ENCODE measurements at places on chromosomes 2 and 18.

DNA sequence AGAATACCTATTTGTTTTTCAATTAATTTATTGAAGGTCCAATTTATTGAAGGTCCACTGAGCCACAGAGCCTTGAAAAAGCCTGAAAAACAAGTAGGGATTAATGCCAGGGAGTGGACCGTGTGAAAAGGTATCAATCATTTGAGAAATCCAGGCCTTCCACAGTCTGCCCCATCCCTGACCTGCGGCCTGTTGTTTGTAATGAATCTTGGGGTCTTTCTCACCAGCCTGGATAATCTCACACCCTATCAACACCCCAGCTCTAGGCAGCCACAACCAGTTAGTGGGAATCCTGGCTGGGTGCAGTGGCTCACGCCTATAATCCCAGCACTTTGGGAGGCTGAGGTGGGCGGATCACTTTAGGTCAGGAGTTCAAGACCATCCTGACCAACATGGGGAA, 47.8 kb downstream of the TNFRSF11A start:
- no peak for DNase-seq

DNA sequence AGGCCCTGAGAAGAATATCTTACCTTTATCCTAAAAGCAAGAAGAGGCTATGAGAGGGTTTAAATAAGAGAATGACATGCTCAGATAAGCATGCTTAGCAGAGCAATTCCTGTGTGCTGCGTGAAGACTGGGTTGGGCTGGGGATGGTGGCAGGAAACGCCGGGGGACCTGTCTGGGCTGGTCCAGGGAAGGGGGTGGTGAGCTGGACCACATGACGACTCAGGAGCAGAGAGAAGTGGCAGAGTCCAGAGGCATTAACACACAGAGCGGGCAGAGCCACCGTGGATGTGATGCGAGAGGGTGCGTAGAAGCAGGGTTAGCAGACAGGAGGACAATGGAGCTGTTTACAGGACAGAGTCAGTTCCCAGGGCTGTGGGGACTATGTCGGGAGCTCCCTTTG, 84.5 kb downstream of the ZBTB7C start:
- DNase-seq, result no peak

- DNase-seq, result no peak
Observed at GRCh38 chr2:222992137-222992536, 59.9 kb upstream of the KCNE4 start.

DNA sequence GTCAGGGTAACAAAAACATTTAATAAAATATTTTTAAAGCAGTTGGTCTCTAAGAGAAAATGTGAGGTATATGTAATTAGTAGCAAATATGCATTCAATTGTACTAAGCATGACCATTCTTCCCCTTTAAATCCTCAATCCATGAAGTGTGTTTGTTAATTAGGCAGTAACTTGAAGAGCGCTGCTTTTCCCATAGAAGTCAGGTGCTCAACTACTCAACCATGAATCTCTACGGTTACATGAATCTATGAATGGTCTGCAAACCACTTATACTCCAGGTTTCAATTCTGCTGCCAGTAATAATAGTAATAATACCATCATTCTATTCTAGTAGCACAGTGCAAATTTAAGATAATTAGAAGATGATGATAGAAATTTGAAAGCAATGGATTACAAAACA, 55.8 kb downstream of the SLC8A1 start:
- no peak for DNase-seq

GRCh38 chr18:24993628-24994027, 358.3 kb downstream of the ZNF521 start:
- no peak for DNase-seq

DNA sequence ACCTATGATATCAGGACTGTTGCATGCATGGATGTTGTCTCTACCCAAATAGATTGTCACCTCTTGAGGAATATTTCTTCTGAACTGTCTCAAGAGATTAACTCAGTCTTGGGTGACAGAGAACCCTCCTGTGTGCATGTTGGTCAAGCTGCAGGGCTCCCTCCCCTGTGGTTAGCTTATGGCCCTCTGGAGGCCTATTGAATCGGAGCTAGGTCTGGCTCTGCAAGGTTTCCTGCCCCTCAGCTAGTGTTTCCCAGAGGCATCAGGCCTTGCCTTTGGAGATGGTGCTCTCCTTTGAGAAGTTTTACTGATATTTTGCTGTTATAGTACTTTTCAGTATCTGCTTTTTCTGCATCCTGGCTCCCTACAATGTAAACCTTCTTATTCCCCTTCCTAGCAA, 769.2 kb upstream of the FAM98A start:
- no peak for DNase-seq

GRCh38 chr2:101306410-101306809, 2.1 kb downstream of the RNF149 start:
- DNase-seq, result no peak

DNA sequence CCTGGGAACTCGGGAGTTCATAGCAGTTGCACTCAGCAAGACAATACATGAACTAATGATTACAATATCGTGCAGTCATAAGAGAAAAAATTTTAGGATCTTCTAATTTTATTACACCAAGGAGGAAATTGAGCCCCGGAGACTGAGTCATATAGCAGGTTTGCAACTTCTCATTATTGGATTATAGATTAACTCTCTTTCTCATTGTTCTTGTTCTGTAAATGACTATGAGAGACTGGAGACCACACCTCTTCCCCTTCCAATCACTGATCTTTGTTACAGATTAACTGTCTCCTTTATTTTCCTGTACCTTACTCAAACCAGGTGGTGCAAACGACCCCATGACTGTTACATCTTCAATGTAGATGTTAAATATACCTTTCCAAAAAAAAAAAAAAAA, 435.8 kb upstream of the DDX18 start:
- DNase-seq, result no peak

GRCh38 chr2:14941151-14941631, 308.7 kb downstream of the LRATD1 start:
- no peak for DNase-seq

DNA sequence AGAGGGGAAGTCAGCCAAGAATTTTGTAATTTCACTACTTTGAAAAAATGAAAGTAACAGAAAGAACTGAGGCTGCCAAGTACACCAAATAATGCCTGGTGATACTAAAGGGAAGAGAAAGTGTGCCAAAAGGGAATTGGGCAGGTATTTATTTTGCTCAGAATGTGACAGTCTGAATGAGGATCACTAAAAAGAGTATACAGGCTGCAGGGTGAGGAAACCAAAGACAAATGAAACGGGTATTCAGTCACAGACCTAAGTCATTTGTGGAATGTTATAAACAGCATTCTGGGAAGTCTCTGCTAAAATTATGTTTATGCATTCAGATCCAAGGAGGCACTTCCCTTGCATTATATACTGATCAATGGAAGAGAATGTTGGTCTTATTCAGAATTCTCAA, 418.6 kb upstream of the SLC39A10 start:
- no peak for DNase-seq

DNA sequence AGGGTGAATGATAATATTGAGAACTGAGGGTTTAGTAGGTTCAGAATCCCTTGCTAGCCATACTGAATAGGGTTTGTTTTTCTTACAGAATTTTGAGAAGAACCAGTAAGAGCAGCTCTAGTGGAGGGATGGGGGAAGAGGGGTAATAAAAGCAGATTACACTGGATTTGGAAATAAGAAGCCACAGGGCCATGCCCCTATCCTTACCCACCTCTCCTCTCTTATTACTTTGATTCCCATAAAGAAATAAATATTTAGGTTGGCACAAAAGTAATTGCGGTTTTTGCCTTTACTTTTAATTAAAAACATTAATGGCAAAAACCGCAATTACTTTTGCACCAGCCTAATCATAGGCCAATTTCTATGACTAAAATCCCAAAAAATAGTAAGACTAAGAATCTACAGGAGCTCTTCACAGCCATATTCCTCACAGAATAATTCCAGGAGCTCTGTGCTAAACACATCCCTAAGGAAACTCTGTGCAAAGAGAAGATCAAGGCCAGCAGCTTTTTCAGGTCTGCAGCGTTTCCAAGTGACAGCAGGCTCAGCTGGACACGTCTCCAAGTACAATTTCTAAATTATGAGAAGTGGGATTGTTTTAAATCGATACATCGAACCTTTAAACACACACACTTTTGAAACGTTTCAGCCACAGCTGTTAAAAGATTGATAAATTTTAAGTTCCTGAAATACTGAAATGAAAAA, 58.4 kb upstream of the RTN4 start:
- DNase-seq, result no peak

DNA sequence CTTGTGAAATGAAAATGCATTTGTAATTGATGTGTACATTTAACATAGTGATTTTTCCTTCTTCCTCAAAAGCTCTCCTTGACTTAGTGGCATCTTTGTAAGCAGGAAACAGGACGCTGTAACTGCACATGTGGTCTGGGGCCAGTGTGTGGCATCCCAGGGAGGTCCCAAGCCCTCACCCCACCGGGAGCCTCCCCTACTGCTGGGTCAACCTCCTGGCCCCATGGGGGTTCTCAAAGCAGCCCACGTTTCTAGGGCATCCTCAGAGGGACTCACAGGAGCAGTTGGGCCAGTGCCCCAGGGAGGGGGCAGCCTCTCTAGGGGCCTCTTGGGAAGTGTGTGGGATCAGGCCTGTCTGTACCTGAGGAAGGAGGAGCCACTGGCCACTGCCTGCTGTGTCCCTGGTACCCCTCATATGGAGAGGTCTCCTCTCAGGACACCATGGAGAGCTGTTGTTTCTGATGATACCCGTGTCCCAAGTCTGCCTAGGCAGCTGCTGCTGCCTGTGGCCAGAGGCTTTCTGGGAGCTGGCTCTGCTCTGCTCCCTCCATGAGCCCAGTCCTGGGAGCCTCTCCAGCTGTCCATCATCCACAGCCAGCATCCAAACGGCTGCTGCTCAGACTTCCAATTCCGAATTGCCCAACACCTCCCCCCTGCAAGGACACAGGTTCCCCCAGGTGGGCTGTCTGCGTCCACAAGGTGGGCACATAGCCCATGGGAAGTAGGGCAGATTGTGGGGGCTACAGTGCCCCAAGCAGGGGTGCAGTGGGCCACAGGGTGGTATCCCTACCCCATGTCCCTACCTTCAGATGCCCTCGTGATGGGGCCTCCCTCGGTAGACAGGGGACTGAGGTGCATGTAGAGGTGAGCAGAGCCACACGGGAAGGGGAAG, 13.4 kb downstream of the ARHGEF4 start:
- no peak for DNase-seq

DNA sequence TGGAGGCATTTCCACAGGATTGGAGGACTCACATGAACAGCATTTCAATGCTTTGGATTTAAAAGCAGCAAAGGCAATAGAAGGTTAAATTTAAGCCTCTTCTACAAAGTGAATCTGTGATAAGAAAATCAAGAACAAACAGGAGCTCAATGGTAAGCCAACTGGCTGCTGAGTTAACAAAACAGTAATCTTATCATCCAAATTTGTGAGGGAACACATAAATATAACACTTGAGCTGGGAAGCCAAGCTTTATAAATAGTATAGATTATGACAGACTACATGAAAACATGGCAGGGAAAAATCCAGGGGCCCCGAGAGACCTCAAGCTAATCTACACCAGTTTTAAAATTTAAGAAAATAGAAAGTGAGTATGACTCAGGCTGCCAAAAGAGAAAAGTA, 108.5 kb upstream of the PGAP1 start:
- DNase-seq, result no peak

DNA sequence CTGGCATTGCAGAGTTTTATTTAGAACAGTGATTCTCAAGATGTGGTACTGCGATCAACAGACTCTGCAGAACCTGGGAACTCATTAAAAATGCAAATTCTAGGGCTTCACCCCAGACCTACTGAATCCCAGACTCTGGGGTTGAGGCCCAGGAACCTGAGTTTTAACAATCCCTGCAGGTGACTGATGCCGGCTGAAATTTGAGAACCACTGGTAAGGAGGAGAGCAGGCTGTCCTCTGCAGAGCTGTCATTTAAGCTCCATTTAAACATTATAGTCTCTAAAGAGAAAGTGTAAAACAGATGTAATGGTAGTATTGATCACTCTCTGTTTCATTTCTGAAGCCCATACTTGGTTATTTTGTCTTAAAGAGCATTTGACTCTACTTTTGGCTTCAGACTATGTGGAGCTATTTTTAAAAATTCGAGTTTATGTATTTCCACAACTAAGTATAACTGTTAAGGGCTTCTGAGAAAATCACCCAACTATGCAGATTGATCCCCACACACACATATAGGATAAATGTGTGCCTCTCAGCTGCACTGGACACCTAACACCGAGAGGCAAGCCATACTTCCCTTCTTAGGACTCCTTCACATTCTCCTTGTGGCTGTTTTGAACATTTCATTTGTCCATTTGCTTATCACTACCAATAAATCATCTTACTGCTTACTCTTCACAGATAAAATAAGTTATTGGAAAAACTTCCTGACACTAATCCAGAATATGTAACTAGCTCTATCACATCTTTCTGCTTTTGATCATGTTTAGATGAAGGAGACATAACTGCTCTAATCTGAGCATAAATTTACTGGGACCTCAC, 487.5 kb downstream of the DLGAP1 start:
- DNase-seq, result no peak

GRCh38 chr2:173521450-173522192, 166.9 kb downstream of the CDCA7 start:
- DNase-seq, result no peak

- no peak for DNase-seq
Observed at GRCh38 chr2:192247456-192247855, 52.7 kb upstream of the TMEFF2 start.

DNA sequence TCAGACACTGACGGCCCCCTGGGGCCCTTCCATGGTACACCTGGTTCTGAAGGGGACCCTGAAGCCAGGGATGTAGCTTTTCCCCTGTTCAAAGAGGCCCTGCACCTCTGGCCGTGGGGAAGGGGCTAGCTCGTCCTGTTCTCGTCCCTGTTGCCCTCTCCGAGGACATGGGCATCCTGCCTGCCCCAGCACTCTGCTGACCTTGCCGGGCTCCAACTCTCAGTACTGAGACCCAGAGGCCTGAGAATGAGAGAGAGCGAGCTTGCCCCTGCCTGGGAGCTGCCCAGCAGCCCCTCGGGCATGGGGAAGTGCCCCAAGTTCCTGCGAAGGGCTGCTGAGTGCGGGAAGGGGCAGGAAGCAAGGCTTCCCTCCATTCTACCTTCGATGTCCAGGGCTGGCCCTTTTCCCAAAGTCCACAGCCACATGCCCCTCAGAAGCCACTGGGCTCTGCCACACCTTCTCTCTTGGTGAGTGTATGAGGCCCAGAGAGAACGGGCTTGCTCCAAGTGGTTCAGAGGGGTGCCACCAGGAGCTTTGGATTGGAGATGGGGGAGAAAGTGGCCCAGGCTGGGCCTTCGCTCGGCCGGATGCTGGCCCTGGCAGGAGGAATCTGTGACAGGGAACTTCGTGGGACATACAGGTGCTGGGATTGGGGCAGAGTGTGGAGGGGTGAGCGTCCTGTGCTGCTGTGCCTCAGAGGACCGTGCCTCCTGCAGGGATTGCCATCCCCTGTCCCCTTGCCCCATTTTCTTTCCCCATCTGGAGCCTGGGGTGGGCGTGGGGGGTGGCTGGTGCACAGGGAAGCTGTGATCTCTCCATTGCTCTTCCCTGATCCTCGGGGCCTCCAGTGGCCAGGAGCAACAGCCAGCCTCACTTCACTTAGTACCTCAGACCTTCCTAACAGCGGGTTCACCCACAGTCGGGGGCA, 50.8 kb downstream of the KCNIP3 start:
- DNase-seq, result no peak
